Right hindlimb (tissue), 1 donor: ENCODE measurements at places on chromosomes 5 and 9.

- DNase-seq, result peak; percentile 16
Measured at GRCh38 chr9:134296301-134297082, 29.8 kb upstream of the RXRA start.

GRCh38 chr5:652773-653350, 40.3 kb downstream of the TPPP start:
- DNase-seq, result no peak

- no peak for DNase-seq
Measured at GRCh38 chr5:148104226-148104625, 40.4 kb downstream of the SPINK5 start.

DNA sequence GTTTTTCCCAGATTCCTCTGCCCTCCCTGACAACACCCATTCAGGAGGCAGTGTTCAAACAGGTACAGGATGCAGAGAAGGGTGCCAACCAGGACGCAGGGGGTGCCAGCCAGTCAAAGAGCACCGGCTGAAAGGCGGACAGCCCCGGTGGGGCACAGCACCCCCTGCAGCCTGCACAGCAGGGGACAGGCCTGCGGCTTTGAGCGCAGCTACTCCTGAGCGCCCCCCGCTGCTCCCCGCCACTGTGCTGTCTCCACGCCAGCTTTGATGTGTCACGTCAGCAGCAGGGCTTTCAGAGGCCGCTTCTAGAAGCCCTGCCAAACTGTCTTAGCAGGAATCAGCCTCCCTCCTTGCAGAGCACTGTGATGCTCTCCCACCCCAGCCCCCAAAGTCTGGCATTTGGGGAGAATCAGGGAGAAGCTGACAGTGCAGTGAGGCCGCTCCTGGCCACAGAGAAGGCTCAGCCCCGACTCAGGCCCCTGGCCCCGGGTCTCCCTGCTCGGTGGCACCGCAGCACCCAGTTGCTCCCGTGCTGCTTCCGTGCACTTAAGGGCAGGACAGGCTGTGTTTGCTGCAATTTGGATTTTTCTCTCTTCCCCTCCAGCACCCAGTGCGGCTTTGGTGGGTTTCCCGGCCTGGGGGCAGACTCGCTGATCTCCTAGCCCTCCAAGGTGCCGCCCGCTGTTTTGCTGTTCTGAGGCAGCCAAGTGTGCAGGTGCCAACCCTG, 20.3 kb downstream of the AK8 start:
- peak; percentile 49 for DNase-seq

- peak; percentile 33 for DNase-seq
Measured at GRCh38 chr5:56698463-56699381, 116.6 kb upstream of the MAP3K1 start.

DNA sequence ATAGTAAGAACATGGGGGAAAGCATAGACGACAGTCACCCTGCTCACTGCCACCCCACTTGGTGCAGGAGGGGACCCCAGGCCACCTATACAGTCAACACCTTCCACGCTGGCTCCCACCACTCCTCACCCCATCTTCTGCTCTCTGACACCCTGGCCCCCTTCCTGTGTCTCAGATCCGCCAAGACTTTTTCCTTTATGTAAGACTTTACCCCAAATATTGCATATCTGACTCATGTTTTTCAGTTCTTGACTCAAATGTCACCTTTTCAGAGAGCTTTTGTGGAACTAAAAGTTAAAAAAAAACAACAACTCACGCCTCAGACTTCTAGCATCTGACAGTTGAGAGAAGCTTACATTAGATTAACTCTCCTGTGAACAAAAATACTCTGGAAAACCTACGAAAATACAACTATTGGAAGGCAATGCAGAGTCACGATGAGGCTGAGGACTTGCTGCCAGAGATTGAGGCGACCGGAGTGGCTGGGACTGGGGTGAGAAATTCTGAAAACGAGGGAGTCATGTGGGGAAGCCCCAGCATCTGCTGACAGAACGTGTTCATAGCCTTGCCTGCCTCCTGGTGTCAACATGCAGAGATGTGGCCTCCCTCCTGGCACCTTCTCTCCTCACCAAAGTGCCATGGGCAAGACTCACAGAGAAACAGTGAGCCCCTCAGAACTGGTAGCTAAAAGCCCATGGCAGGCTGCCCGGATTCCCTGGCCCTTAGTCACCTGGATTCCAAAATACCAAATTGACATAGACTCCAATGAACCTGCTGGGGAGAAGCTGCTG, 22.4 kb upstream of the FCN2 start:
- no peak for DNase-seq

DNA sequence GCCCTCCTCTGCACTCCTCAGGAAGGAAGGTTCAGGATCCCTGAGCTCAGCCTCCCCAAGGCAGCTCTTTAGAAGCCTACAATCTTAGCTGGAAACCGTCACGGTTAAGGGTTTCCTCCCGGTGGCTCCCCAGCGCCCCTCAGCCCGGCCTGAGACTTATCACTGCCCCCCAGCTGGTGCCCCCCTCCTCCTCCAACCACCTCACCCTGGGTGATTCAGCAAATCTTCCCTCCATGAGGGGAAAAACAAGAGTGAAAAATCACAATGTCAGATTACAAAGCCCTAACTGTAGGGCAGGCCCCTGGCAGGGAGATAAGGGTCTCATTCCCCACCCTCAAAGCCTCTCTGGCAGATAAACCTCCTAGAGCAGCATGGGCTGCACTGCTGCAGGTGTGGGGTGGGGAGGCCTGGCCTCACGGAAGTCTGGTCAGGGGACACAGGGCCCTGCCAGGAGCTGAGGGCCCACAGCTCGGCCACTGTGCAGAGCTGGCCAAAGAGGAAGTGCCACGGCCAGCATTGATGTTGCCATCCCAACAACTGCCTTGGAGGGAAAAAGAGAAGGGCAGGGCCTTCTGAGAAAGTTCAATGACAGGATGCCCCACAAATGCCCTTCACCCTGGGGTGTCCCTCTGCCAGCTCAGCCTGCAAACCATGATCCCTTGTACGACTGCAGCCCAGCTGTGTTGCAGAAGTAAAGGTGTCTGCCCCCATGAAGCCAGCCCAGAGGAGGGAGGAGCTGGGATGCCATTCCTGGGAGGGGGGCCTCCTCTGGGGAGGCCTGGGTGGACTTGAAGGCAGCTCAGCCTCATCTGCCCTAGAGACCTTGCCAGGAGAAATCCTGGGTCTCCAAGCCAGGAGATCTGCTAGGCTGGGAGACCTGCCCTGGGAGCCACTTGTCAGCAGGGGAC, 25.9 kb downstream of the GFI1B start:
- DNase-seq, result no peak

DNA sequence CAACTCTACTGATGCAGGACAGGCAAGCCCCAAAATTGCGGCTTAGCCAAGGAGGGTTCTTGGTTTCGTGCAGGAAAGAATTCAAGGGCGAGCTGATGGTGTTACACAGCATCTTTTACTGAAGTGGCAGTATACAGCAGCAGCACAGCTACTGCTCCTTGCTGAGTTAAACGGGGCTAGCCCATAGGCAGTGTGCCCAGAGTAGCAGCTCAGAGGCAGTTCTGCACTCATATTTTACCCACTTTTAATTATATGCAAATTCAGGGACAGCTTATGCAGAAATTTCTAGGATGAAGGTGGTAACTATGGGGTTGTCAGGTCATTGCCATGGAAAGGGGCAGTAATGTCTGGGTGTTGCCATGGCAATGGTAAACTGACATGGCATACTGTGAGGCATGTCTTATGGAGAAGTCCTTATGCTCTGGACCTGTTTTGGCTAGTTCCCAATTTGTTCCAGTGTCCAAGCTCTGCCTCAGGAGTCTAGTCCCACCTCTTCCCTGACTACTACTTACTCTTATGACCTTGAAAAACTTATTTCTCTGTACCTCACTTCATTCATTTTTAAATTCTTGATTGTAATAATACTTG, 2.0 kb upstream of the SPINK9 start:
- no peak for DNase-seq

DNA sequence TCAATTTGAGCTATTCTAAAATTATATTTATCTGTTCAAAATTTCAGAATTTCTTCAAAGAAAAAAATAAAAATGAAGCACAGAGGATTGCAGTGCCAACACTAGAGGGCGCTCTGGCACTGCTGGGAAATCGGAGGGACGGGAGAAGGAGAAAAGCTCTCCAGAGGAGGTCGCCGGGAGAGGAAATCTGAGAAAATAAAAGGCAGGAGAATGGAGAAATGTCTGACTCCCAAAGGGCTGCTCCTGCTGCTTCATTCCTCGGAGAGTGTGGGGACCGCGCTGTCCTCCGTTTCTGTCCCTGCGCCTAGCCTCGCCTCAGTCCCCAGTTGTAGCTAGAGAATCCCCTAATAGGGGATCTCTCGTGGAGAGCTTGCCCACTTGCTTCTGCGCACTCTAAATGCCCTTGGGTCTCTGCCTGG, 40.0 kb upstream of the ARSB start:
- DNase-seq, result peak; percentile 70

DNA sequence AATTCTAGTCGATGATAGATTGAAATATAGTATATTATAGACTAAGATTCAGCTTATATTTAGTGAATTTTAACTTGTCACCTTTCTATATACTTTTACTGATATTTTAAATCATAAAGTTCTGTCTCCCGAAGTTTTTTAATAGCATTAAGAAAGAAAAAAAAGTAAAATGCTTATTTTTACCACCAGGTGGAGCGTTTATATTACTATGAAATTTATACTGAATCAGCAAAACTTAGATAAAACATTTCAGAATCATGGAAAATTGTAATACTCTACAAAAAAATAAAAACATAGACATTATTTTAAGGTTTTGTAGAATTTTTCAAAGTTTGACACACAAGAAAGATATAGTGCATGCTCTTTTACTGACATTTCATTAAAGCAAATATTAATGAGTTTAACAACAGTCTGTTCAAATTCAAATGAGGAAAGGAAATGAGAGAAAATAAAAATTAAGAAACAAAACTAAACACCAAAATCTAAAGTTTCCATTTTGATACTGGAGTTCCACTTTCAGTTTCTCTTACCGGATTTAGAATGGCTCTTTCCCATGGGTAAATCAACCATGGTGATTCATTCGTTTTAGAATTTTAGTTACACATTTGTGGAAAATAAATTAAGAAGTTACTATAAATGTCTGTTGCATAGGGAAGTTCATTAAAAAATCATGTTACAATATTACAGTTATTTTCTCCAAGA, 1035.3 kb downstream of the CDH12 start:
- no peak for DNase-seq

DNA sequence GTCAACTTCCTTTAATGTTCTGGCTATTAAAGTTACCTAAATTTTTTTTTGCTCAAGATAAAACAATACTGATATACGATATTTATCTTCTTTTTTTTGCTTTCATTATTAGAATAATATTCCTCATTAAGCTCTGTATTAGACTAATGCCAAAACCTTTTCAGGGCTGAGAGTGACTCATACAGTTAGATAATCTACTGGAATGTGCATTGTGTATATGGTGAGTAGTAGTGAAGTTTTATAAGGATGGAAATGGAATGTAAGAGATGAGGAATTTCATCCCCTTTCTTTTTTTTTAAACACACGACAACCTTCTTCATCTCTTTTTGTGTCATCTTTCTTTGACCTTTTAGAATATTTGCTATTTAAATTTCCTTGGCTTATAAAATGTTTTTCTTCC, 268.6 kb downstream of the ISL1 start:
- DNase-seq, result no peak
